Stimulated activated CD8-positive, alpha-beta memory T cell treated with anti-CD3 and anti-CD28 coated beads, Interleukin-4, amount 100 ng/mL, for 4 hours (primary cell): ENCODE measurements at places on chromosomes 4 and X.

GRCh38 chr4:5974321-5974720, 43.9 kb downstream of the C4orf50 start:
- no peak for DNase-seq

DNA sequence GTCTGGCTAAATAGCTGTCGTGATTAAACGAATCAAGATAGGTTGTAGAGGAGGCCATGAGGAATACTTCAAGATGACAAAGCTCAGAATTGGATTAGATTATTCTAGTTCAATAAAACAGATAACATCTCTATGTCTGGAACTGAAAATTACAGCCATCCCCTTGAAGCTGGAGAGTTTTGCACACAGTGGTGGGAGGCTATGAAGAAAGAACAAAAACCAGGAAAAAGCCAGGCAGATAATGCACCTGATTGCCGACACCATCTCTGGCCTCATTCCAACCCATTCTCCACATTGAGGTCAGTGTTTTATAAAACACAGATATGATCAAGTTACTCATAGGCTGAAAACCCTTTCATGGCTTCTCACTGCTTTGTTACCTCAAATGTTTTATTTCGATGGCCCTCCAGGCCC, 188.3 kb downstream of the RASL11B start:
- no peak for DNase-seq

GRCh38 chr4:185542626-185543315, 7.5 kb upstream of the PDLIM3 start:
- no peak for DNase-seq

DNA sequence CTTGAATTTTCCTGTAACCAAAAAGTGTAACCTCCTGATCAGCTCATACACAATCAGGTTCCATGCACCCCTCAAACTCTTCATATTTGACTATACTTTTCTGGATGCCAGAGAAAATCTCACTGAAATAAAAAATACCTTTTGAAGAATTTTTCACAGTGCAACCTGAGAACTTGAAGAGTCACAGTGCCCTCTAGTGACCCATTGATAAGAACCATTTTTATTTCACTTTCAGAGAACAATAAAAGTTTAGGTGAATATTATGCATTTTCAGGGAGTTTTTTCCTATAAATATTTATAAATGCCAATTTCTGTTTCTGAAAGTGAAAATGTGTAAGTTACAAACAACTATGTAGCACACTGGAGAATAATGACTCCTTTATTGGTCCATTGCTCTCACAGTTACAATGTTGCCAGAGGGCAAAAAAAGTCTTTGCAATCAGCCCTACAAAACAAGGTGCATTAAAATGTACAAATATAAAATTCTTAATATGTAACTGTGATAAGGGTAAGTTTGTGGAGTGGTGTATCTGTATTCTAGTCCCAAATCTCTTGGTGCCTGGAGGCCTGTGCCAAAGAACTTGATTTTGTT, 153.6 kb upstream of the INTU start:
- DNase-seq = no peak

DNA sequence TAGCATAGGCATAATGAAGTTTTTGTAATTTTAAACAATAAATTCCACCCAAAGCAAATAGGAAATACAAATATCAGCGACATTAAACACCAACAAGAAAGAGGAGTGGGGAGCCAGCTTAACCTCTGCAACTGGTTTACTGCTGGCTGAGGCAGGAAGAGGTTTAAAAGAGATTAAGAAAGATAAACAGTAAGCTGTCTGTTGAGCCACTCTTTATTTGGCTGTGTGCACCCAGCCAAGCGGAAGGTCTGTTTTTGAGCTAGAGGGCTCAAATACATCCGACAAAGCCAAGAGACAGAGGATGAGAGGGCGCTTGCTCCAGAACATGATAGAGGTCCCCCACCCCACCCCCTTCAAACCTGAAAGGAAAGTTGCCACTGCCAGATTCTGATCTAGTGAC, 191.4 kb downstream of the MGST2 start:
- no peak for DNase-seq
